ENCODE measurements at places on chromosomes 11 and 22.
A peak's percentile ranks its signal among the peaks of the same experiment; 100 is the strongest.

- H3K27me3 ChIP-seq = no peaks in the 10 kb centered on the region
- DNase-seq = no peak
- H3K4me3 ChIP-seq = no peak overlapping the region
- H3K36me3 ChIP-seq = no peaks in the 10 kb centered on the region
Measured at GRCh38 chr22:30347255-30347892, 9.3 kb downstream of the SF3A1 start.

GRCh38 chr11:69881467-69882269 is 62.5 kb upstream of the FGF3 start:
- H3K4me3 ChIP-seq = no peak overlapping the region
- H3K27ac ChIP-seq = no peak overlapping the region
- H3K4me1 ChIP-seq = no peaks in the 10 kb centered on the region
- H3K36me3 ChIP-seq = no peaks in the 10 kb centered on the region

- no peak overlapping the region for H3K4me3 ChIP-seq
- H3K4me1 ChIP-seq = peaks cover 11% of the 10 kb centered on the region
- peak overlapping the region; percentile 91 for H3K27ac ChIP-seq
- DNase-seq = no peak
- no peaks in the 10 kb centered on the region for H3K27me3 ChIP-seq
Measured at GRCh38 chr11:130144861-130145281, 14.7 kb upstream of the ST14 start.

GRCh38 chr11:67500831-67501715 is 4.1 kb downstream of the PITPNM1 start:
- no peak overlapping the region for H3K27ac ChIP-seq
- no peaks in the 10 kb centered on the region for H3K27me3 ChIP-seq
- H3K4me1 ChIP-seq = peaks cover 15% of the 10 kb centered on the region
- no peaks in the 10 kb centered on the region for H3K36me3 ChIP-seq

DNA sequence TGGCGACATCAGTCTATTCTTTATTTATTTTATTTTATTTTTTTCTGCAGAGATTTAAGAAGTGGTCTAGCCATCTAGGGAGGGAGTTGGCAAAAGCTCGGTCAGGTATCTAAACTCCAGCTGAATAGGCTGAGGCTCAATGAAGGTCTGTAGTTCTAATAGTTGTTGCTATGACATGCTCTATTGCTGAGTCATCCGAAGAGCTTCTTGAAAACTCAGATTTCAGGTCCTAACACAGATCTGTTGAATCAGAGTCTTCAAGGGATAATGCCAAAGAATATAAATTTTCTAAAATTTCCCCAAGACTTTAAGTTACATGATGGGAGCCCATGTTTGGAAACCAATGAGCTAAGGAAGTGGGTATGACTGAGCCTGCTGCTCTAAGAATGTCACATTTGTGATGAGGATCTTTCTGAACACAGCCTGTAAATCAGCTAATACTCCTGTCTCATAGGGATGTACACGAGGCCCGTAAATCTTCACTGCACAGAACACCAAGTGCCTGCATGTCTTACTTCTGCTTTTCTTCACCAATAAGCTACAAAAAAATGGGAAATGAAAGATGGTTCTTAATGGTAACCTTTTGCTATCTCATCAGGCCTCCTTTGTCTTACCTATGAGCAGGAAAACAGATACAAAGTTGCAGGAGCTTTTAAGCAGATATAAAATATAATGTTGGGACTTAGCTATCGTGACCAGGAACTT is 901.4 kb upstream of the API5 start:
- no peak for DNase-seq
- H3K27ac ChIP-seq = no peak overlapping the region
- H3K36me3 ChIP-seq = no peaks in the 10 kb centered on the region
- no peak overlapping the region for H3K4me3 ChIP-seq
- no peaks in the 10 kb centered on the region for H3K27me3 ChIP-seq

- no peaks in the 10 kb centered on the region for H3K36me3 ChIP-seq
- no peak overlapping the region for H3K27ac ChIP-seq
- DNase-seq = peak; percentile 56
Measured at GRCh38 chr22:42331014-42331413, 60.6 kb upstream of the TCF20 start.

DNA sequence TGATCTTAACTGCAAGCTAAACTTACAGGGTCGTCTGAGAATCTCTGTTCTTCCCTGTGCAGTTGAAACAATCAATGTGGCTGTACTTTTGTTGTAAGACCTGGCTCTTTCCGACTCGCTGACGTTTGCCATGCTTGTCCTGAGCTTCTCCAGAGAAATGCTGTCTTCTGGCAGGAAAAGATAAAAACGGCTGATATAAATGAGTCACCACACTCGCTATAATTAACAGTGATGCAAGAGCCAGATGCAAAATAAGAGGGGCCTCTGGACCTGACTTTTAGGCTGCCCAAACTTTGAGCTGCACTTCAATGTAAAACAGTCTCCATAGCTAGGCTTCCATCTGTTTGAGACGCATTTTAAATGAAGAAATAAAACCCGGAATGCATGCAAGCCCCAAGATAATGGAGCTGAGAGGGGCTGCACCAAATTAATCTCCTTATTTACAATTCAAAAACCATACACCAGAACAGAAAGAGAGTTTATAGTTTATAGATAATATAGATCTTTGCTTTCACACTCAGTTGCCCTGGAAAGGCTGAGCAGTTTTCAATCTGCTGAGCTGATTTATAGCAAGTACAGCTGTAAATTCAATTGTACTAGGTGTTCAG is 48.5 kb downstream of the WT1 start:
- no peak overlapping the region for H3K4me3 ChIP-seq
- H3K4me1 ChIP-seq = no peaks in the 10 kb centered on the region
- H3K27ac ChIP-seq = no peak overlapping the region
- H3K36me3 ChIP-seq = no peaks in the 10 kb centered on the region
- no peak for DNase-seq

DNA sequence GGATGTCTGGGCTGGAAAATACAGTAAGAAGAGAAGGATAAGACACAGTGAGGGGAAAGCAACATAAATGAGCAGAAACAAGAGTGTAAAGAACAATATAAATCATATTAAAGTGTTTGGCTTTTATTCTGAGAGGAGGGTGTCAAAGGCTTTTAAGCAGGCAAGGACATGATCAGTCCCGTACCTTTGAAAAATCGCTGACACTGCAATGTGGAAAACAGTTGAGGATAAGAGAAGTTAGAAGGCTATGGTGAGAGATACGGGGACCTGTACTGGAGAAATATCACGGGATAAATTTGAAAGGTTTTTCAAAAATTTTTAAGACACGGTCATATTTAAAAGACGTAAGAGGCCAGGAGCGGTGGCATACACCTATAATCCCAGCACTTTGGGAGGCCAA is 30.3 kb downstream of the CDON start:
- no peaks in the 10 kb centered on the region for H3K36me3 ChIP-seq
- no peaks in the 10 kb centered on the region for H3K4me1 ChIP-seq
- DNase-seq = no peak
- no peaks in the 10 kb centered on the region for H3K27me3 ChIP-seq

DNA sequence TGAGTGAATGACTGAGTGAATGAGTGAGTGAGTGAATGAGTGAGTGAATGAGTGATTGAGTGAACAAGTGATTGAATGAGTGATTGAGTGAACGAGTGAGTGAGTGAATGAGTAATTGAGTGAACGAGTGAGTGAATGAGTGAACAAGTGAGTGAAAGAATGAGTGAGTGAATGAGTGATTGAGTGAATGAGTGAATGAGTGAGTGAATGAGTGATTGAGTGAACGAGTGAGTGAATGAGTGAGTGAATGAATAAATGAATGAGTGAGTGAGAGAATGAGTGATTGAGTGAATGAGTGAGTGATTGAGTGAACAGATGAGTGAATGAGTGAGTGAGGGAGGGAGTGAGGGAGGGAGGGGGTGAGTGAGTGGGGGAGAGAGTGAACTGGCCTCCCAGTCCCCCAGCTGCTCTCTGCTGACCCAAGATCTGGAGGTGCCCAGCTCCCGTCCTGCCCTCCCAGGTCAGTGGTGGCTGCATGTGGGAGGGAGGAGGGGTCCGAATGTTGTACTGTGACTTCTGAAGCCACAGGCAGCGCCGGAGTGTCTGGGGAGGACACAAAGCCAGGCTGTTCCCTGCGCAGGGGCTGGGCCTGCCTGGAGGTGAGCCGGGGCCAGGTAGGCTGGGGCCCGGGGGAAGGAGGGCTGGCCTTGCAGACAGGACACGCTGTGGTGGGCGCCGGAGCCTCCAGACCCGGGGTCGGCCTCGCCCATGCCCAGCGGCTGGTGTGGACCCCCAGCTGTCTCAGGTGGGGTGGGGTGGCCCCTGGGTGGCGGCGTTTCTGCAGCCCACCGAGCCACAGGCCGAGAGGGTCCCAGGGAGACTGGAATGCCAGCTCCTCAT is 17.8 kb upstream of the PIM3 start:
- no peak overlapping the region for H3K27ac ChIP-seq
- H3K4me1 ChIP-seq = peaks cover 21% of the 10 kb centered on the region
- H3K27me3 ChIP-seq = no peaks in the 10 kb centered on the region
- no peak for DNase-seq
- no peaks in the 10 kb centered on the region for H3K36me3 ChIP-seq

DNA sequence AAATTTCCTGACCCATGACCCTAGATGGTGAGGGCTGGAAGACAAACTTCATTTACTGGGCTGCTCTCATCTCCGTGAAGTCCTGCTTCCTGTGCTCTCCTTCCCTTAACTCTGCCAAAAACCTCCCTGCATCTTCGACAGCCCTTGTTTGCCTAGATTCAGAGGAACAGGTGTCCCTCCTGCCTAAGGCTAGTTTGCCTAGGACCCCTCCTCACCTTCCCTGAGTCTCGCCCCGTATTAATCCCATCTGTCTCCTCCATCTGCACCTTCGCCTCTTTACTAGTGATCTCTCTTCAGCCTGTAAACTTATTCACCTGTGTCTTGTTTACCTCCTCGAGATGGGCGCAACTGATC is 33.1 kb downstream of the EIF3F start:
- no peaks in the 10 kb centered on the region for H3K27me3 ChIP-seq
- DNase-seq = no peak
- H3K4me3 ChIP-seq = peak overlapping the region; percentile 71
- H3K4me1 ChIP-seq = no peaks in the 10 kb centered on the region
- no peak overlapping the region for H3K27ac ChIP-seq

DNA sequence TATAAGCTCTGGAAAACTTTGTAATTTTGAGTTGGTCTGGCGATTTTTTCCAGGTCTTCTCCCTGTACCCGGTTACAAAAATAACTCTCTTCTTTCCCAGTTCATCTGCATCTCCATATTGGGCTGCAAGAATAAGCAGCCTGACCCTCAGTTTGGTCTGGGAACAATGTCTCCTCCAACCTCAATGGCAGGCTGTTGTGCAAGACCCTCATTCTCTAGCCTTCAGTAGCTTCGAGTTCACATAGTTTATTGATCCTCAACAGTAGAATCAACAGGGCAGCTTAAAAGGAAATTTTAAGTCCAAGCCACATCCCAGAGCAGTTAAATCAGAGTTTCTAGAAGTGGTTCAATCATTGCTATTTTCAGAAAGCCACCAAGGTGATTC is 35.3 kb downstream of the TMPRSS5 start:
- DNase-seq = no peak
- no peaks in the 10 kb centered on the region for H3K27me3 ChIP-seq
- H3K36me3 ChIP-seq = no peaks in the 10 kb centered on the region
- no peak overlapping the region for H3K4me3 ChIP-seq

- no peaks in the 10 kb centered on the region for H3K36me3 ChIP-seq
- no peaks in the 10 kb centered on the region for H3K27me3 ChIP-seq
- H3K4me1 ChIP-seq = no peaks in the 10 kb centered on the region
- no peak overlapping the region for H3K4me3 ChIP-seq
- no peak overlapping the region for H3K27ac ChIP-seq
Measured at GRCh38 chr11:112655371-112655770, 305.8 kb upstream of the NCAM1 start.

DNA sequence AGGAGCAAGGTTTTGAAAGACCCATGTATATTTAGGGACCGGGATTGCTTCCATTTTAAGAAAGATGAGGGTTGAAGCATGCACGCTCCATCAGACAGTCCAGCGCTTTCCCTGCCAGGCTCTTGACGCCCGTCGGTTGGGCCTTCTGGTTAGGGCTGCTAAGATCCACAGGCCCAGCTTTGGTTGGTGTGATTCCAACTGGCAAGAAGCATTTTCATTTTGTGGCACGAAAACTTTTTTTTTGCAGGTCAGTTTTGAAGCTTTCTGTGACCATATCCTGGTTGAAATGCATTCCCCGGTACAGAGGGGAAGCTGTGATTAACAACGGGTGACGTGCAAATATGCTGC is 34.3 kb upstream of the MPPED1 start:
- H3K4me1 ChIP-seq = no peaks in the 10 kb centered on the region
- no peaks in the 10 kb centered on the region for H3K27me3 ChIP-seq
- H3K27ac ChIP-seq = no peak overlapping the region
- no peak for DNase-seq
- H3K4me3 ChIP-seq = no peak overlapping the region

DNA sequence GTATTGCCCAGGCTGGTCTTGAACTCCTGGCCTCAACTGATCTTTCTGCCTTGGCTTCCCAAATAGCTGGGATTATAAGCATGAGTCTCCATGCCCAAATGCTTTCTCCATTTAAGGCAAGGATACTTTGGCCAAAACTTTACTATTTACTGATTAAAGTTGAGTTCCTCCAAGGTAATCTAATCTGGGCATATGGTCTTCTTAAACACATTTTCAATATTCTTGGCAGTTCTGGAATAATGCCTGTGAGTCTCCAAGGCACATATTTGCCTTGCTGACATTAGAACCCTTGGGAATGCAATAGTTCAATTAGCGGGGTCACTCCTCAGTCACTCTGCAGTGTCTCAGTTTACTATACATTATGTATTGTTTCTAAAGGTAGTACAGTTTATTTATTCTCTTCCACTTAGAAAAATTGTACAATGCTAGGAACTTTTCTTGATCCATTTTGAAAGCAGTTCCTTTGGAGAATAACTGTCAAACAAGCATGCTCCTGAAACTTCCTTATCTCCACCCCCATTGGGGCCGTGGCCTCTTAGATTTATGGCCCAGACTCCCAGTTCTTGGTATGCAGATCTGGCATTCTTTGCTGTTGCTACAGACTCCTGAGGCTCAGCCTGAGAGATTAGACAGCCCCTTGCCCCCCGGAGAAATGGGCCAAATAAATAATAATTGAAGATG is 13.1 kb upstream of the RAB38 start:
- H3K36me3 ChIP-seq = no peaks in the 10 kb centered on the region
- DNase-seq = no peak
- H3K27me3 ChIP-seq = no peaks in the 10 kb centered on the region
- no peak overlapping the region for H3K27ac ChIP-seq
- no peak overlapping the region for H3K4me3 ChIP-seq

DNA sequence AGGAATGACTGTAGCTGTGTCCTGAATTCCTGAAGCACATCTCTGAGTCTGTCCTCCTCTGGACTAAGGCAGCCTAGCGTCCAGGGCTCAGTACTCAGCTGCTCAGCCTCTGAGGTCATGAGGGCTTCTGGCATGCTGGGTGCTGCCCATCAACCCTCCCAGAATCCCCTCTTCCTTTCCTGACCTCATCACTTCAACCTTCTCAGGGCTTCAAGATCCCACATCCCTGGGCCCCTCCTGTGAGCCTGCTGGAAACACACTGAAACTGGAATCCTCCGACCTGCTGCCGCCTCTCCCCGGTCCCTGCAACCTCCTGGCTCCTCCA is 803 bp downstream of the KRTAP5-8 start:
- H3K4me1 ChIP-seq = no peaks in the 10 kb centered on the region
- H3K27ac ChIP-seq = no peak overlapping the region
- no peaks in the 10 kb centered on the region for H3K27me3 ChIP-seq
- H3K4me3 ChIP-seq = no peak overlapping the region
- H3K36me3 ChIP-seq = no peaks in the 10 kb centered on the region
- DNase-seq = no peak

Measured in Peyer's patch (tissue), 4 donors.